ENCODE measurements at places on chromosomes 7 and 10. TPM values are rescaled to one million over a fixed set of nuclear protein-coding genes. Genes with fewer than 3 reads are reported as not detected.

DNA sequence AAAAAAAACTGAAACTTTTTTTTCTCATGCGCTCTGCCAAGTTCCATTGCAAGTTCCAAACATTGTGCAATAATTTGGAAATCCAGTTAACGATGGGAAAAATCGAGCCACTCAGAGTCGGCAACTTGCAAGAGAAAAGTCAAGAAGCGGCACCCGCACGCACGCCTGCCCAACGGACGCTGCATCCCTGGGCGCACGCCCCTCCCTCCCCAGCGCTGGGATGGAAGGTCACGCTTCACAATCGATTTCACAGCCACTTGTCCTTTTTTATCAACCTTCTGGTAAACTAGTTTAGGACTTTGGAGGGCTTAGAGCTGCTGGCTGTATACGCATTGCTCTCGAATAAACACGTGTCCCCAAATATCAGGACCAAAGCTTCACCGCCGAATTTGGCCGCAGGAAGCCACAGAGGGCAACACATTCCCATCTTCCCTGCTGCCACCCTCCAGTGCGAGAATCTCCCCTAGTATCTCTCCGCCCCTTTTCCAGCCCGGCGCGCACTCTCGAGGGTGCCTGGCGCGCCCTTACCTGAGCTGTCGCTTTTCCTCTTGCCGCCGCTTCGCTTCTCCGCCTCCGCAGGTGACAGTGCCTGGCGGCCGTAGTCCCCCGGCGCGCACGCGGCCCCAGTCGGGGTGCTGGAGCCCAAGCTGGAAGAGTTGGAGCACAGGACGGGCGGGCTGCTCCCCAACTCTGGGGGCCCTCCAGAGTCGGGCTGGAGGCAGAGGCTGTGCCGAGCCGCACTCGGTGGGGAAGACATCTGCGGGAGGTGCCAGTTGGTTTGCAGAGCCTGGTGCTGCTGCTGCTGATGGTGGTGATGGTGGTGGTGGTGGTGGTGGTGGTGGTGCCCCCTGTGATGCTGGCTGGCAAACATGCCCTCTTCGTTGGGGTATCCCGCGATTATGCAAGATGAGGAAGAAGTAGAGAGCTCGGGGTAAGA, 857 bp downstream of the MEOX2 start:
- DNase-seq = no peak

DNA sequence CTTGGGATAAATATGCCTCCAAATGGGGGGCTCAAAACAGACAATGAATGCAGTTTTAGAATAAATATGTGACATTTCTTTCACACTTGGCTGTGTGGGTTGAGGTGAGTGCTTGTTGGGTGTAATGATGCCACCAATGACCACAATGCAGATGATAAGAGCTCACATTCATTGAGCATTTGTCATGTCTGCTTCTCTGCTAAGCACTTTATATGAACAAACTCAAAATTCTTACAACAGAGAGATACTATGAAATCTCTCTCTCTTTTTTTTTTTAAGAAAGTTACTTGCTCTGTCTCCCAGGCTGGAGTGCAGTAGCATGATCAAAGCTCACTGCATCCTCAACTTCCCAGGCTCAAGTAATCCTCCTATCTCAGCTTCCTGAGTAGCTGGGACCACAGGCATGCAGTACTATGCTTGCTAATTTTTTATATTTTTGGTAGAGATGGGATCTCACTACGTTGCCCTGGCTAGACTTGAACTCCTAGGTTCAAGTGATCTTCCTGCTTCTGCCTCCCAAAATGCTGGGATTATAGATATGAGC, 185.4 kb downstream of the JCAD start:
- DNase-seq = no peak

GRCh38 chr7:111588065-111588433, 25.8 kb upstream of the IMMP2L start:
- no peak for DNase-seq

DNA sequence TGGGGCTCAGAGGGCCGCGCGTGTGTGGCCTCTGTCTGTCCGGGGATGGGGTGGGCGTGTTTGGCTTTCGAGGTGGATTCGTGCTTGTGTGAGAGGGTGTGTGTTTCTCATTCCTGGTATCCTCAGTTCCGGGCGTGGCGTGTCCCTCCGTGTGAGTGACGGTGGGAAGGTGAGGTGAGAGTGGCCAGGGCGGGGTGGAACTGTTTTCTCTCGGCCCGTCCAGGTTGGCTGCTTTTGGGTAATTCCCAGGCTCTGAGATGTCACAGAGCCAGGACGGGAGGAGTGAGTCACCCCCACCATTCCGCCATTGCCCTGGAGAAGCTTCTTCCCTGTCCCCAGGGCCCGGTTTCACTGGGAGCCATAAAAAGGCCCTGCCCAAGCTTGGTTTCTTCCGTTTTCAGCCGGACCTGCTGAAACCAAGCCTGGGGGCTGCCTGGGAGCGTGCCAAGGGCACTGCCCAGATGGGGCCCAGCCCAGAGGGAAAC, 21.3 kb upstream of the CLDN4 start:
- no peak for DNase-seq

DNA sequence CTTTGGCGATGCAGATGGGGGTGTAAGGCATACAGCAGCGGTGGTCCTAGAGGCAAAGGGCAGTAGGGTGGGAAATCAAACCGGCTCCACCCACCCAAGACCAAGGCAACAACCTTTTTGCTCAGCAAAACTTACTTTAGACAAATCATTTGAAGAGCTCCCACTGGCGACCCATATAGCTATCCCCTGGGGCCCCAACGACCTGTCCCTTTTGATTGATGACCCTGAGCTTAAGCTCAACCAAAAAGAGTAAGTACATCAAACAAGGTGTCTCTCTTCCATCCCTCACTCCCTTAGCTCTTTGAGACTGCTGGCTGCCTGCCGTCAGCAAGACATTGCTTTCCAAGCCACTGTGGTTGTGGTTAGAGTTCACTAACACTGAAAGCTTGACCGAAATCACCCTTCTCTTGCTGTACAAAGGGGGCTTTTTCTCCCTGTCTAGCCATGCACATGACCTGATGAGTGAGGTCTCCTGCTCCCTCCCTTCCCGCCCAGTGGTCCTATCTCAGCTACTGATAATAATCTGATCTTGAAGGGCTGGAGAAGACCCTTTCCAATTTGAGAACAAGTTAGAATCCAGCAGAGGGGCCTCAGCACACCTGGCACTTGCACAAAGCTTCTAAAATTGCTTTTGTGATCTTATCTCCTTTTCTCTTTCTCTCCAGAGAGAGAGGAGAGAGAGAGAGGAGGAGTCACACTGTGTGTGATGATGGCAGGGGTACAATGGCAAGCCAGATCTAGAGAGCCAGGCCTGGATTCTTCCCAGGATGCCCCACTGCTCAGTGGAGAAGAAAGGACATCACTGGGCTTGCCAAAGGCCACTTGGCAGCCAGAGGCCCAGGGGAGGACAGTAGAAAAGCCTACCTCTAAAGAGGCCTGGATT, 42.2 kb downstream of the XPNPEP1 start:
- no peak for DNase-seq

- no peak for DNase-seq
Observed at GRCh38 chr10:33807531-33808359, 473.3 kb upstream of the NRP1 start.

DNA sequence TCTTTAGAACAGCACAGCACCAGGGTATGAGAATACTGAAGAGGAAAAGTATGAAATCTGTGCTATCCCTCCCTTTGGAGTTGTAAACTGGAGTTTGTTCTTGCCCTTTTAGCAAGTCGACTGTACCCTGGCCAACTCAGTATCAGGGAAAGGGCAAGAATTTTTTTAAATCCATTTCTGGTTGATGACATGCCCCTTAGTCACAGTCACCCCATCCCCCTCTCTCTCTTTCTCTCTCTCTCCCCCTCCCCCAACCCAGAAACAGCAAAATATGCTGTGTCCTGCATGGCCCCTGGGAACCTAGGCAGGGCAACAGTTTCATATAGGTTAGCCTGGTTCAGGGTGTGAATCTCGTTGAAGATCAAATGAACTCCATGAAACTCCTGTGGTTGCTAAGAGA, 177.7 kb upstream of the ADO start:
- DNase-seq = peak; percentile 26

GRCh38 chr7:22861576-22861975, 38.9 kb upstream of the TOMM7 start:
- no peak for DNase-seq

GRCh38 chr7:114933658-114934057, 11.8 kb downstream of the MDFIC start:
- DNase-seq = no peak

GRCh38 chr10:124953421-124953820, 11.5 kb downstream of the ZRANB1 start:
- no peak for DNase-seq

Gene WDR86
- not detected for total RNA-seq

Gene ABCB1
- 4.5 TPM for total RNA-seq
